Smooth muscle cell of the umbilical artery (primary cell): ENCODE measurements at places on chromosomes 1 and 21. TPM values are rescaled to one million over a fixed set of nuclear protein-coding genes. Genes with fewer than 3 reads are reported as not detected.

The REG4 gene
- total RNA-seq, result not detected in 2 replicates

The AK5 gene
- 8.0 and 10.6 TPM in 2 replicates for total RNA-seq

The C1orf105 gene
- total RNA-seq, result not detected in 2 replicates

The RNF187 gene
- total RNA-seq, result 112 and 118 TPM in 2 replicates

The USH2A gene
- not detected in 2 replicates for total RNA-seq
